Ureter (tissue), 1 donor: ENCODE measurements at places on chromosomes 3 and 15.

DNA sequence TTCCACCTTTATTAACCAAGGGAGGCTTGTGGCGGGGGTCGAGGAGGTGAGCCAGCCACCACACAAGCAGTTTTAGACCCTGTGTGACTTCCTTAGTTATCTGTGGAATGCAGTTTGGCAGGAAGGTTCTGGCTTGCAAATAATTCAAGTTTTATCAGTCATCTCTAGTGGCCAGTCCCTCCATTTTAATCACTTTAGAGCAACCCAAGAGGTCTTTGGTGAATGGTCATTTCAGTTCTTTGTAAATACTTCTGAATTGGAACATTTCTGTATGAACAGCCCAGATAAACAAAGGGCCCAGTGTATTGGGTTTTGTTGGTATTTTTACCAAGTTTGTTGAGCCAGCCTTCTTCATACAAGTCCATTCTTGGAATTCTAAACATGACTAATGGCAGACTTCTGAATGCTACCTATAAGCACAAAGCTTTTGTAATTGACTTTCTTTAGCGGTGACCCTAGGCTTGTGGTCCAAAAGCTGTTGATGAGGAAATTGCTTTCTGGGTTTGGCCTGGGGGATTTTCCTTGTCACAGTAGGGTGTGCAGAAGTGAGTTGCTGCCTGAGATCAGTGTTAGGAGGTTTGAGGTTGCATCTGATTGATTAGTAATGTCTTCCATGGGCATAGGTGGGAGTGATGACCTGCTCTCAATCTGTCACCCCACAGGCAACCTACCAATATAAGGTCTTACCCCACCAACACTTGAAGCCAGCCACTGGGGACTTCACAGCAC, 193.3 kb upstream of the TOPAZ1 start:
- DNase-seq = no peak

- no peak for DNase-seq
Observed at GRCh38 chr3:51393564-51393963, 2.5 kb downstream of the RBM15B start.

GRCh38 chr3:178483704-178484103, 52.5 kb upstream of the KCNMB2 start:
- no peak for DNase-seq

DNA sequence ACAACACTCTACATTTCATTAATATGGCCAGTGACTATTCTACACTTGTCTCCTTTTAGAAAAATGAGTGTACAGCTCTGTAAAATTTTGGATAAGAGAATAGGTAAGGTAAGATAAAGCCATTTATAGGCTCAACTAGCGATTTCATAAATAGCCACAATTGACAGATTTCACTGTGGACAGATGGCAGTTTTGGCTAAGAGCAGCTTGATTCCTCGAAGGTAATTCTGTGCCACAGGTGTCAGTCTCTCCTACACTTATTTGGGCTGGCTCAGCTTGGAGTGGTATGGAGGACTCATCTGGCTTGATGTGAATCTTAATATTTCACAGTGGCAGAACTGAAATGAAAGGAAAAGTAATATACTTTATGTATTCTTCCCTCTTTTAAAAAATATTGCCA, 536.7 kb upstream of the TBL1XR1 start:
- no peak for DNase-seq

GRCh38 chr3:24139463-24140412, 194.7 kb downstream of the NR1D2 start:
- DNase-seq = no peak

DNA sequence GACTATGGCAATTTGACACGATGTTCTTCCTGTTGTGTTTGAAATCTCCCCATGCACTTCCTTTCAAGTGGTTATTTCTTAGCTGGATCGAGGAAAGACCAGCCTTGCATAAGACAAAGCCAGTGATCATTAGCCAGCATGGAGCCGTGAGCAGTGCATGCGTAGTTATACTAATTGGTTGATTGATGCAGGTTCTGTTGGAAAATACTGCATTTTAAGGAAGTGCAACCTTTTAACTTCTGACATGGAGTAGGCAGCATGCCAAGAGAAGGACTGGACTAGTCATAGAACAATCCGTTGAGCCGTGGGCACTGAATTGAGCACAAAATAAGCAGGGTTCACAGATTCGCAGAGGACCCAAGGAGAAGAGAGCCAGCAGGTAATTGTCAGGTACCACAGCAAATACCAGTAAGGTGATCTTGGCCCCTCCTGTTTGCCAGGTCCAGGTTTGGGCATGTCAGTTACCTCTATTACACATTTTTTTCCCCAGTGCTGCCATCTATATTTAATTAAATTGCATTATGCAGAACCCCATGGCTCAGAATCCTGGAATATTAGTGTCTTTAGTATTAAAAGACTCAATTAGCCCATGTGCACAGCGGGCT, 29.0 kb upstream of the BCL6 start:
- no peak for DNase-seq

GRCh38 chr15:31471731-31472430, 145.2 kb downstream of the KLF13 start:
- DNase-seq = peak; percentile 24

- no peak for DNase-seq
Observed at GRCh38 chr3:112395181-112395895, 62.4 kb downstream of the CD200 start.

- no peak for DNase-seq
Observed at GRCh38 chr15:41493902-41494189, 172 bp downstream of the ITPKA start.

DNA sequence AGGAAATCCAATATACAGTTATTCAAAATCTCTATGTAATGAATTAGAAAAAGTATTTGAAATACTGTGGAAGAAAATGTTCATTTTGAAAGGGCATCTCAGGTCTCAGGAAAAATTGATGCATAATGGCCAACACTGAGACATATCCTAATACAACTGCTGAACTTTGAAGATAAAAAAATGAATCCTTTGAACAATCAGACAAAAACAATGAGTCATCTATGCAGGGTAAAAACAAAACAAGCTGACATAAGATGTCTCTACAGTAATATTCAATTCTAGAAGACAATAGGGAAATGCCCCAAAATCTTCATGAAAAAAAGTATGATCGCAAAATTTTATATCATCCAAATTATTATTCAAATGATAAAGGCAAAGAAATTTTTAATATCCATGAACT, 34.0 kb upstream of the ZNF280D start:
- no peak for DNase-seq

DNA sequence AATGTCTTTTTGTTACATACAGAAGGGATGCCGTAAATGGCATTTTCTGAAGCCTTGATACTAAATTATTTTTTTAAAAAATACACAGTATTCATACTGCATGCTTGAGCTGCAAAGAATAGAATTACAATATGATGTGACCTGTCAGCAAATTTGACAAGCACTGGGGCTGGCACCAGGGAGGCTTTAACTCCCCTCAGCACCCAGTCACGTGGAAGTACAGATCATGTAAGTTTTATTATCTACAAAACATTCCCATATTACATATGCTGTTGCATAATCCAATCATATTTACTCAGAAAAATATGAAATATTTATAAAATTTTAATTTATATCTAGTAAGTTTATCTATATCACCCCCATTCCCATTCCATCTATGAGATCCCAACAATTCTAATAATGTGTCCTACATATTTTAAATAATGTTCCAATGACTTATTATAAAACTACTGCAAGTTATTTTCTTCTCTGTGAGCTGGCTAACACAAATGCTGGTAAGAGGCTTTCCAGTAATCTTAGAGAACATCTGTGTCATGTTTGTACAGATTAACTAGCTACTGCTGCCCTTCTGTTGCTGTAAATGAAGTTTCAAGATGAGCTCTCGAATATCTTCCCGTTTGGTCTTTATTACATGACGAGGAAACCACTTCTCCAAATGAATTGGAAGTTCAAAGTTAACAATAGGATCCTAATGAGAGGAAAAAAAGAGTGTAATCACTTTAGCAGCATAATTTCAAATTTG, 5.2 kb upstream of the IMPG2 start:
- no peak for DNase-seq

DNA sequence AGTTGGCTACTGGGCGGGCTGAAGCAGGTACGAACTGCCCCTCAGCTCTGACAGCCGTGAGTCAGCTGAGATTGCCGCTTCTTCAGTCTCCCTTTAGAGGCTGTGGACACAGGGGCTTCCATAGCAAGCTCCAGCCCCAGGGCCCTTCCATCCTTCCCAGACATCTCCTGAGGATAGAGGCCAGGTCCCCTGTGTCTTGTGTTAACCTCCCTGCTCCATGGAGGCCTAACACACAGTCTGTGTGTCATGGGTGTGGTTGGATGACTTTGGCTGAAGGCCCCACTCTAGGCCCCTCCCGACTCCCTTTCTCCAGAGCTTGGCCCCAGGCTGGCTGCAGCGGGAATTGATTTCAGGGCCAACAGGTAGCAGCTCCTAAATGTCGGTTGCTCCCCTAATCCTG, 116.1 kb upstream of the TLE3 start:
- no peak for DNase-seq

- DNase-seq = peak; percentile 30
Observed at GRCh38 chr15:28116521-28117431, 17.7 kb upstream of the OCA2 start.

GRCh38 chr15:66298803-66299251, 5.5 kb downstream of the DIS3L start:
- no peak for DNase-seq

DNA sequence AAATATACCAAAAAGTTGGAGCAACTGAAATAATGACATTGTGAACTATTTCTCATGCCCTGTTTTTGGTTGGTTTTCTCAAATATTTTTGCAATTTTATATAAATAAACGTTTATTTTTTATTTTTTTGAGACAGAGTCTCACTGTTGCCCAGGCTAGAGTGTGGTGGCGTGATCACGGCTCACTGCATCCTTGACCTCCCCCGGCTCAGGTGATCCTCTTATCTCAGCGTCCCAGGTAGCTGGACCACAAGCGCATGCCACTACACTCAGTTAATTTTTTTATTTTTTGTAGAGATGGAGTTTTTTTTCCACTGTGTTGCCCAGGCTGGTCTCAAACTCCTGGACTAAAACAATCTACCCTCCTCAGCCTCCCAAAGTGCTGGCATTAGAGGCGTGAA, 45.6 kb downstream of the YEATS2 start:
- DNase-seq = no peak

DNA sequence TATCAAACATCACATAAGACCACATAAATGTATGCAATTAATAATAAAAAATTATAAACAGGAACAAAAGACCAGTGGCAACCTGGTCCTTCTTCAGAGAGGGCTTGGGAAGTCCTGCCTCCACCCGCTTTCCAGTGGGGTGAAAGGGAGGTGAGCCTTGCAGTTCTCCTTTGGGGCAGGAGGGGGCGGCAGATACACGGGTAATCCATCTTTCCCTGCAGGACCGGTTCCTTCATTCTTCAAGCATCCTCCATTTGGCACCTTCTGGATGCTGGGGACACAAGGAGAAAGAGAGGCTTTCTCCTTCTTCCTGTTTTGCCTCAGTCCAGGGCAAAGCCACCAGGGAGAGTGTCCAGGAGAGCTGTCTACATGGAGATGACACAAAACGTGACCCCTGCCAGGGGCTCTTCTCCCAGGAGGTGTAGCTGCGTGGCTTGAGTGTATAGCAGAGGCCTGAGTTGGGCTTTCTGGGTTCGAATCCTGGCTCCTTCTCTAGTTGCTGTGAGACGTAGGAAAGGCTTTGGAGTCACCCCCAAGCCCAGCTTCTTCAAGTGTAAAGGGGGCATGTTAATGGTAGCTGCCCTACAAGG, 23.2 kb downstream of the RPLP1 start:
- peak; percentile 85 for DNase-seq

GRCh38 chr15:43210172-43210745, 10.6 kb downstream of the EPB42 start:
- DNase-seq = no peak

DNA sequence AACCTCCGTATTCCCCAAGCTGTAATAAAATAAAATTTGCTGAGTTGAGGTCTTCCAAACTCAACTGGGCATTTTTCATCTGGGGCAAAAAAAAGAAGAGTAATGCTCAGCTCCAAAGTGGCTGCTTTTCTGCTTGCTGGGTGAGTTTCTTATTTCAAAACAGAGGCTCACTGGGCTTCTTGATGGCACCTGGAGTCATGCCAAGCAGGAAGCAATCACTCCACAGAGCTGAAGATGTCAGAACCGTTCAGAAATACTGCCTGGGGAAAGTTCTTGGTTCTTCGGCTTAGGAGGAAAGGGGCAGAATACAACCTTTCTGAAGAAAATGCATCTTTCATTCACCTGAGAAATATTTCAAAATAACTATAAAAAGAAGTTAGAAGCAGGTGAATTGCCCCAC, 4.1 kb downstream of the CCR9 start:
- DNase-seq = no peak

DNA sequence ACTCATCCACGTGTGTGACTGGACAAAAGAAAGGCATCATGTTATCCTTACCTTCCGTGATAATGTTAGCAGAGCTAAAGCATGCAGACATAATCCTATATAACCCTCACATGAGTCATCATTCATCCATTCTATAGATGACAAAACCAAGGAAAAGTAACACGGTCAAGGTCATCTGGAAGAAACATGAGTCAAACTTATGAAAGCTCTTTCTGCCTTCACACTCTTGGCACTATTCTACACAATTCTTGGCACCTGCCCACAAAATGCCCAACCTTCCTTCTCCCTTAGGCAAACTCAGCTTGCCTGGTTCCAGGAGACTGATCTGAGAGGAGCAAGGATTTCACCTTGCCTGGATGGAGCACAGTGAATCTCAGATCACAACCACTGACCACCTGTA, 66.9 kb downstream of the PRICKLE2 start:
- DNase-seq = no peak
